Daoy (cell line): ENCODE measurements at places on chromosomes 7 and 10. TPM values are rescaled to one million over a fixed set of nuclear protein-coding genes. Genes with fewer than 3 reads are reported as not detected.

- DNase-seq = no peak
Measured at GRCh38 chr10:62651341-62651740, 153.2 kb upstream of the ADO start.

DNA sequence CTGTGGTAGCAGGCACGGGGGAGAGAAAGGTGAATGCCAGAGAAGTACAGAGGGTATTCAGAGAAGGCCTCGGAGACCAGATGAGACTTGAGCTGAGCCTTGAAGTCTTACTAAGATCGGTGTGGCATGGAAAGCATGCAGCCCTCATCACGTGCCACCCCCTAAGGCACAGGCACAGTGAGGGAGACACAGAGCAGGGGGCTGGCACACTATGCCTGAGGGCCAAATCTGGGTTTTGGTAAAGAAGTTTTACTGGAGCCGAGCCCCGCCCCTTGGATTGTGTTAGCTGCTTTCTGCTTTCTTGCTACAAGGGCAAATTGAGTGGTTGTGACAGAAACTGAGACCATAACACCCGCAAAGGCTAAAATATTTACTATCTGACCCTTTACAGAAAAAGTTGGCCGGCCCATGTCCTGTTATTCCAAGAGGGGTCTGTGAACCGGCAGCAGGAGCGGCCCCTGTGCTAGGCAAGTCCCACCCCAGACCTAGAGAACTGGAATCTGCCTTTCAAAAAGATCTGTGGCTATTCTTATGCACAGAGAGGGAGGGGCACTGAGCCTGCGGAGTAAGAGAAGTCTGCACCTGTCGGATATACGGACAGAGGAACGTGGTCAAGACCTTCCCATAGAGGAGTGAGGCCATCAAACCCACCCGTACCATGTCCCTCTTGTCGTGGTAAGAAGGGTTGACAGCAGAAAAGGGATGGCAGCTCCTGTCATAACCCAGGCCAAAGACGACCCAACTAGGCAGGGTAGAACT lies 109.3 kb upstream of the RHEB start:
- DNase-seq = no peak

DNA sequence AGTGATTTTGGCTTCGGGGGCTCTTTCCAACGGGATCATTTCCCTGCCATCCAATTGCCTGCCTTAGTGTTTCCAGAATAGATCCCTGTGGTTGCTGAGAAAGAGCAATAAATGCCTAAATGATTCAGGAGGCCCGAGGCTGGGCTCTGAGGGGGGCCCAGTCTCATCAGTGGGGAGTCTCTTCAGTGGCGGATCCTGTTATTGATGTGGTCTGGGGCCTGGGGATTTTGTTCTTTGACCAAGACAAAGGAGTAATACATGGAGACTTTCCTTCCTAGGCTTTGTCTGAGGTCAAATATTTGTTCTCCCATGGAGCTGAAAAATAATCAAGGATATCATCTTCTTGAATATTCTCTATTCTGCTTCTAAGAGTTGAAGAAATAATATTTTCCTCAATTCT lies 40.8 kb downstream of the TAS2R41 start:
- DNase-seq = peak; percentile 64

- DNase-seq = no peak
Measured at GRCh38 chr7:8035192-8035591, 66.6 kb downstream of the GLCCI1 start.

GRCh38 chr10:106559442-106559841 lies 605.1 kb downstream of the SORCS1 start:
- DNase-seq = no peak

DNA sequence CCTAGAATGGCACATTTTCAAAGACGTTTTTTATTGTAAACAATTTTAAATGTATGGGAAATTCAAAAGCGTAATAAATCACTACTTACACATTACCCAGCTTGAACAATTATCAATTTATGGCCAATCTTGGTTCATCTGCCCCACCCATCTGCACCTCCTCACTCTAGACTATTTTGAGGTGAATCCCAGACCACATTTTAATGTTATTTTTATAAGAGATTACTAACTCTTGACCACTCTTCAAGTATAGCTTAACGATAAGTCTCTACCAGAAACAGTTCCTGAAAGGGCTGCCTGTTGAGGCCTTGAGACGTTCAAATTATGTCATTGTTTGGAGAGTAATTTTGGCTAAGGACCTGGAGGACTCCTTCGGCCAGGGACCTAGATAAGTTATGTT lies 33.2 kb downstream of the ECHDC3 start:
- no peak for DNase-seq

GRCh38 chr10:84447701-84448400 lies 119.5 kb downstream of the CCSER2 start:
- no peak for DNase-seq

- no peak for DNase-seq
Measured at GRCh38 chr7:111650456-111650999, 88.2 kb upstream of the IMMP2L start.

DNA sequence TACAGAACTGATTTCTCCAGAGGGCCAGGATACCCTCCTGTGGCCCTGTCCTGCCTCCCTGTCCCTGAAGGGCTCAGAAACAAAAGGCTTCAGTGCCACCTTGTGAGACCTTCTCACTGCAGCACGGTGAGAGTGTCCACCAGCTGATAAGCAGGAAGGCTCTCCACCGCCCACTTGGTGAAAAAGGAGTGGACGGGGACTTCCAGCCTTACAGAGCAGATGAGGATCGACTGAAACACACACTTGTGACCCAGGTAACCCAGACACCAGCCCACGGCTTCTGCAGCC lies 330.1 kb downstream of the GRID1 start:
- no peak for DNase-seq

DNA sequence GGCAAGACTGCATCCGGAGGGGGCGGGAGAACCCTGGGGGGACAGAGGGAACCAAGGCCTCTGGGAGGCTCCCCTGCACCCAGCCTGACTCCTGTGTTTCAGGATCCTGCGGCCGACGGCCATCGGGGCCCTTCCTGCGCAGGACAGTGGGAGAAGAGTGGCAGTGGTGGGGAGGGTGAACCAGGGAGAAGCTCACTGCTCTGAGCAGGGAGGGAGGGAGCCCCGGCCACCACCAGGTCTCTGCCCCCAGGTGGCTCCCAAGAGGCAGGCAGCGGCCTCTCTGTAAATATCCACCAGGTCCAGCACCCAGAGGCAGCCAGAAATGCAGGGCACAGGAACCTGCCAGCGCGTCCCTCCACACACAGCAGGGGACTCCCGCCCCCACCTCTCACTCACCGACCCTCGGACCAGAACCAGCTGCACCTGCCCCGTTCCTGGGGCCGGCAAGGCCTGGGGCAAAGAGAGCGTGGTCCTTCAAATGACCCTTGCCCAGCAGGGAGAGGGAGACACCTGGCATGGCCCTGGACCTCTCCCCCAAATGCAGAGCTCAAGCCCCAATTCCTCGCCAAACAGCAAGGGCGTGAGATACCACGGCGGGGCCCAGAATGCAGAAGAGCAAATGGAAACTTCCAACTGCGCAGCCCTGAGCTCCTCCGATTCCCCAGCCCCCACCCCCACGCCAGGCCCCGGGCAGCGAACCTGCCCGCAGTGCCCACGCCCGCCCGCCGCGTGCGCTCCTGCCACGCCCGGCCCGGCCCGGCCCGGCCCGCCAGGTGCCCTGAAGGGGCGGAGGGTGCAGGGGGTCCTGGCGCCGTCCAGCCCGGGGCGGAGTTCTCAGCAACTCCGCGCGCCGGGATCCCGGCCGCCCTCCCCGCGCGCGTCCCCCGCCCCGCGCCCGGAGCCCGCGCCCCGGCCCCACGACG lies 805 bp downstream of the RASGEF1A start:
- peak; percentile 24 for DNase-seq

- peak; percentile 37 for DNase-seq
Measured at GRCh38 chr7:33262476-33262875, 133.1 kb downstream of the BBS9 start.

GRCh38 chr10:78279756-78280155 lies 246.1 kb downstream of the RPS24 start:
- DNase-seq = no peak

DNA sequence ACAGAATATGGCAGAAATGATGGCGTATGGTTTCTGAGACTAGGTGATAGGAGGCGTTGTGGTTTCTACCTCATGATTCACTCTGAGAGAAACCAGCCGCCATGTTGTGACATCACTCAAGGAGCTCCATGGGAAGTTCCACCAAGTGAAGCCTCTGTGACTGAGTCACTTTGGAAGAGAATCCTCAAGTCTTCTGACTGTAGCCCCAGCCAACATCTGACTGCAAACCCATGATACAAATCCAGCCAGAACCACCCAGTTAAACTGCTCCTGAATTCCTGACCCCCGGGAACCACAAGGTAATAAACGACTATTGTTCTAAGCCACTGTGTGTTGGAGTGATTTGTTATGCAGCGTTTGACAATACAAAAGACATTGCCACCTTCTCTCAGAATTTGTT lies 91.1 kb upstream of the CARD11 start:
- peak; percentile 59 for DNase-seq

DNA sequence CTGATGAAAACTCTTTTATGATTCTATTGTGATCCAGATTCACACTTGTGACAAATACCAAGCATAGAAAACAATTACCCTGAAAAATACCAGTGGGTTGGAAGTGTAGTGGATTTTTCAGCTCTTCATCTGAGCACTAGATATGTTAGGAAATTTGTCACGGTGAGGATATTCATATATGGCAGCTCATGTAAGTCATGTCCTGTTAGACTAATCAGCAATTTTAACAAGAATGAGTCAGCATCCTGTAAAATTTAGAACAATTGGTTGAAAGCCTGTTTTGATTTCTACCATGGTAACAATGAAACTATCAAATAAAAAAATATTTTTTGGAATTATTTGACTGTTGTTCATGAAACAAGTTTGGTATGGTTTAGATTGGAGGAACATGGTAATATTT lies 334.3 kb downstream of the CACNA2D1 start:
- DNase-seq = peak; percentile 19

- no peak for DNase-seq
Measured at GRCh38 chr10:63761243-63761642, 240.0 kb downstream of the REEP3 start.

- DNase-seq = peak; percentile 94
Measured at GRCh38 chr10:14185316-14186045, 145.2 kb downstream of the FRMD4A start.

- DNase-seq = no peak
Measured at GRCh38 chr10:101896225-101896877, 52.8 kb upstream of the KCNIP2 start.

SUN1 gene
- total RNA-seq = 86.1 and 89.0 TPM in 2 replicates

BAZ1B gene
- total RNA-seq = 133 and 169 TPM in 2 replicates

NKX1-2 gene
- not detected in 2 replicates for total RNA-seq

CYP3A7 gene
- not detected in 2 replicates for total RNA-seq

DKK1 gene
- 39.8 and 44.7 TPM in 2 replicates for total RNA-seq
